CD4-positive, alpha-beta T cell treated with Interleukin-1 beta for 1 hour (primary cell): ENCODE measurements at places on chromosomes 4 and X.

DNA sequence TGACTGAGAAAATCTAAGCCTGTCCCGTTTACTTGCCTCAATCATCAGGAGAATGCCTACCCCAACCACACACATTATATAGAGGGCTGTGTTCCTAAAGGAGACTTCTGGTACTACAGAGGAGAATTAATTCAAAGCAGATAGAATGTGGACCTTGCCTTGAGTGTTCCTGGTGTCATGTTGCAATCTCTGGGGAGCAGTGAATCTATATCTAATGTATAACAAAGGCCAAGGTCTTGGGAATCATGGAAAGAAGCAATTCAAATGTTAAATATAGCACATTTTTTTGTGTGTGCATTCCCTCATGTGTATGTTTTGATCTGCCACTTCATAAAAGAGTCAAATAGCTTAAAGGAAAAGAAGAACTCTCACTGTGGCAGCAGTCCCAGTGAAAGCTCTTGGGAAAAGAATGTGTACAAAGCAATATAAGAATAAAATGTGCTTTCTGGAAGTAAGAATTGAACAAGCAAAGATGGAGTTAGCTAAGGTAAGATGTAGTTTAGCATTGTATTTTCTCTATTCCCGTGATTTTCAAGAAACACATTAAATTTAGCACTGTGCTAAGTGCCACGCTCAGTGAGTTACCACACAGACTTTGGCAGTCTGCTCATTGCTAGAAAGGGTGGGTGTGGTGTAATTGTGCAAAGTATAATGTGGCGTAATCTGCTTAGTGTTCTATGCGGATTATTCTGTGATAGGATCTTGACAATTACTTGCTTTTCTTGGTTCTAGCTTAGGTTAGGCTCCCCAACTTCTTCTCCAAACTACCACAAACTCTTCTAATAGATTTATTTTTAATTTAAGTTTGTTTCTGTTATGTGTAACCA lies 13.7 kb downstream of the ADH6 start:
- no peak for DNase-seq

GRCh38 chrX:22164770-22165388 lies 107.8 kb upstream of the CBLL2 start:
- no peak for DNase-seq

DNA sequence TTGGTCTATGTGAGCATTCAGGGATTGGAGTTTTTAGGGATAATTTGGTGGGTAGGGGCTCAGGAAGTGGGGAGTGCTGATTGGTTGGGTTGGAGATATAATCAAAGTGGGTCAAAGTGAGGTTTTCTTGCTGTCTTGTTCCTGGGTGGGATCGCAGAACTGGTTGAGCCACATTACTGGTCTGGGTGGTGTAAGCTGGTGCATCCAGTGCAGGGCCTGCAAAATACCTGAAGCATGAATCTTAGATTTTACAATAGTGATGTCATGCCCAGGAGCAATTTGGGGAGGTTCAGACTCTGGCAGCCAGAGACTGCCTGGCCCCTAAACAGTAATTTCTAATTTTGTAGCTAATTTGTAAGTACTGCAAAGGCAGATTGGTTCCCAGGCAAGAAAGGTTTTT lies 665.6 kb upstream of the PRKX start:
- no peak for DNase-seq

DNA sequence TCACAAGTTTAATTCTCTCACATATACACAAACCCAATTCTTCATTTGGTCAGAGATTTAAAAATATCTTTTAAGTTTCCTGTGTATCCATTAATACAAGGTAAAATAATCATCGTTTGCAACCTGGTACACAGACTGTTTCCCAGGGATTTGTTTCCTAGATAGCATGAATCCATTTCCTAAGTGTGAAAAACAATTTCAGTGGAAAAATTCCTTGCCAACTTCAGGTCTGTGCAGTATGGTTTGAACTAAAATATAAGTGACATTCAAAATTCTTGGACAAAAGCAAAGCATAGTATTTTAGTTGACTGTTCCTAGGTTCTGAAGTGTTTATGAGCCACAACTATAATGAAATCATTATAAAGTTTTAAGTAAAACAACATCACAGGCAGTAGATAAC lies 24.4 kb downstream of the NAF1 start:
- DNase-seq = no peak

DNA sequence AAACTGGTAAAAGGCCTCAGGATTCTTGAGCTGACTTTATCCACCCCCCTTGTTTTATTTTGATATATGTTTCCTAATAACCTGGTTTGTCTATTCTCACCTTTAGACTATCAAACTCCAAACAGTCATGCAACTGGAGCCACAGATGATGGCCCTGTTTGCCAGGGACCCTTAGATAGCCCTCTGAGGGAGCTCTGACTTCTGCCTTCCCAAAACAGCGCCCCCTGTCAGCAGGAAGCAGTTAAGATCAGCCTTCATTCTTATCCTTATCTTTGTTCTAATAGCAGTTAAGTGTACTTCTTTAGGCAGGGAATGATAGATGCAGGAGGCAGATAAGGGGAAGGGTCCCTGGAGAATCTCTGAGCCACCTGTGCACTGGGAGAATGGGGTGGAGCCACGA lies 27.5 kb upstream of the CXCL13 start:
- DNase-seq = no peak

DNA sequence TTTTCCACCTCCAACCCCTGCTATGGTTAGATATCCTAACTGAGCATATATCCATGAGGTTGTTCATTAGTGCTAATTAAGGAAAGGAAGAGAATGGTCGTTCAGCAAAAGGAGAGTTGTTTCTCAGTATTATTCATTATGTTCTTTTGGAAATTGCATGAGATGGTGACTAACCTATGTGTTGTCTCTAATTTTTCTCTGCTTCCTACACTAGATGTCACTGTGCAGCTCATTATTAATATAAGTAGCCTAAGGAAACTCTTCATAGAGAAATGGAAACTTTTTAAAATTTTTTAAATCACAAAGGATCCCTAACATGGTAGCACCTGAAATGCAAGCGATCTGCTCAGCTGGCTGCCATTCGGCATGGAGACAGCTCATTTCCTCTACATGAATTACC lies 67.7 kb upstream of the FAM9A start:
- no peak for DNase-seq

GRCh38 chrX:37060999-37061398 lies 52.8 kb downstream of the FAM47C start:
- DNase-seq = no peak

- no peak for DNase-seq
Measured at GRCh38 chr4:85676850-85677590, 202.1 kb downstream of the ARHGAP24 start.

- DNase-seq = no peak
Measured at GRCh38 chr4:1152290-1152689, 20.1 kb downstream of the SPON2 start.

- DNase-seq = no peak
Measured at GRCh38 chr4:156778606-156779005, 193.0 kb downstream of the PDGFC start.

DNA sequence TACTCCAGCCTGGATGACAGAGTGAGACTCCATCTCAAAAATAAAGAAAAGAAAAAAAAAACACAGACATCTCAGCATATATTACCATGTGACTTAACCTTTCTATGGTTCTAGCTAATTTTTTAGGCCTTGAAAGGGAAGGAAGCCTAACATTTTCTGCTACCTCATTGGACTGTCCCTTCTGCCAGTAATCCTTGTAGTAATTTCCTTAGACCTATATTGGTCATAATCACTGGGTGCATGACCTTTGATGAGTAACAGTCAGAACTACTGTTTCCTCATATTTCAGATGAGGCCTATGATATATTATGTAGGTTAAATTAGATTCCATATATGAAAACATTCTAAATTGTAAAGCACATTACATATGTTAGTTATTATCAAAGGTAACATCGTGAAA lies 9.6 kb downstream of the XIAP start:
- DNase-seq = no peak

GRCh38 chr4:186592966-186593586 lies 37.7 kb upstream of the MTNR1A start:
- no peak for DNase-seq
